ENCODE measurements at places on chromosomes 16 and 17.

- no peak for DNase-seq
These were observed 53.6 kb downstream of the KANSL1 start for GRCh38 chr17:46139432-46140210.

DNA sequence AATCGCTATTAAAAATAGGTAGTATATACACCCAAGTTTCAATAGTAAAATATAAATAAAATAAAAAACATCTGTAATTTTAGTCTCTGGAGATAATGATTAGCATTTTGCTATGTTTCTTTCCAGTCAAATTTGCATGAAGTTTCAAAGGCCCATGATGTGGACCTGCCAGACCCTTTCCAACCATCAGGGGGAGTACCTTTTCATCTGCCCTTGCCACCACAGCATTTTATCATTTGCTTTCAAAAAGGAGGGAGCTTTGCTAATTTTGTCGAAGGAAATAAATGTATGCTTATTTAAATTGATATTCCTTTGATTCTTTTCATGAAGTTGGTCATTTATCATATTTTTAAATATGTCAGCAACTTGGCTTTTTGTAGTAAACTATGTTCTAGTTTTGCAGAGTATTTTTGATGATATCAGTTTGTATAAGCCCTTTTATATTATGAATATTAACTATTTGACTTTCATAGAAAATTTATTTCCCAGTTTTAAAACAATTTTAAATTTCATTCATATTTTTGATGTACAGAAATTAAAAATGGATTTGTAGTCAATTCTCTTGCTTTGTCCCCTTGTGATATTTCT lies 115.2 kb upstream of the NETO2 start:
- no peak for DNase-seq

DNA sequence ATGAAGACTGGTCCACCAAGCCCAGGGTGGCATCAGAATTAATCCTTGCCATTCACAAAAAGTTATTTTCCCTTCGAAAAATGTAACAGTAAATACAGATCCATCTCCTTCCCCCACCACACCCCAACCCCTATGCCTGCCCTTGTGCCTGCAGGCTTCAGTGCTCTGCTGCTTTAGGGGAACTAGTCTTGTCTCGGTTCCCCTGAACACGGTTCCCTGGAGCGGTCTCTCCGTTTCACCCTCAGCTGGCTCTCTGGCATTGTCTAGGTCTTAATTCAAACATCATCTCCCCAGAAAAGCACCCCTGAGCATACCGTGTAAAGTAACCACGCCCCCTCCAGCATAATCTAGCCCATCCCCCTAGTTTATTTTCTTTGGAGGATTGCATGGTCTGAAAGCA lies 25.8 kb downstream of the EMP2 start:
- no peak for DNase-seq

DNA sequence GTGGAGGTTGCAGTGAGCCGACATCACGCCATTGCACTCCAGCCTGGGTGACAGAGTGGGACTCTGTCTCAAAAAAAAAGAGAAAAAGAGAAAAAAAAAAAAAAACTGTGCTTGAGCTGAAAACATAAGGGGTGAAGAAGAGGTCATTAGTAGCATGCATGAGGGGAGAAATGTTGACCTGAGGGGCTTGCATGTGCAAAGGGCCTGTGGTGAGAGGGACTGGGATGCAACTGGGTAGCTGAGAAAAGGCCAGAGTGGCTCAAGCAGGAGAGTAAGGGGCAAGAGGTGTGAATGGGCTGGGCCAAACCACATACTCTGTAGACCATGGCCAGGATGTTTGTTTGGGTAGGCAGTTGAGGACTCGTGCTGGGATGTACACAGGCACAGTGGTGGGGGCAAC lies 3.4 kb downstream of the KIF19 start:
- DNase-seq = no peak

- DNase-seq = peak; percentile 61
These were observed 23.2 kb upstream of the NTN1 start for GRCh38 chr17:8997994-8998628.

- DNase-seq = no peak
These were observed 39.3 kb downstream of the PITPNM3 start for GRCh38 chr17:6517062-6517461.

DNA sequence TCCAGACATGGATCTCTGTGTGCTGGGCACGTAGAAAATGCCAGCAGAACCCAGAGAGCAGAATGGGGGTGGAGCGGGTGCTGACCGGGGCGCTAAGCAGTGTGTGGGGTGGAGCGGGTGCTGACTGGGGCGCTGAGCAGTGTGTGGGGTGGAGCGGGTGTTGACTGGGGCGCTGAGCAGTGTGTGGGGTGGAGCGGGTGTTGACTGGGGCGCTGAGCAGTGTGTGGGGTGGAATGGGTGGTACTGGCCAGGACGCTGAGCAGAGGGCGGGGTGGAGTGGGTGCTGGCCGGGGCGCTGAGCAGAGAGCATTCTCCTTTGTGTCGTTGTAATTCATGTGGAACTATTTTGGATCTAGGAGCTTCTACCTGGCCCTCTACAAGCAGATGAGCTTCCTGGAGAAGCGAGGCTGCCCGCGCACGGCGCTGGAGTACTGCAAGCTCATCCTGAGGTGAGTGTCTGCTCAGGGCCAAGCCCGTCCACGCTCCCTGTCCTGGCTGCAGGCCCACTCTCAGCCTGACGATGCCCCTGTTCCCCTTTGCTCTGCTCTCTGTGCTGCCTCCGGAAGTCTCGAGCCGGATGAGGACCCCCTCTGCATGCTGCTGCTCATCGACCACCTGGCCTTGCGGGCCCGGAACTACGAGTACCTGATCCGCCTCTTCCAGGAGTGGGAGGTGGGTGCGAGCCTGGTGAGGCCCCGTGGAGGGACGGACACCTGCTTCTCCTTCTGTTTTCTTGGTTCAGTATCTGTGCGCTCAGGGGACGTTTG lies 20.3 kb upstream of the MC1R start:
- DNase-seq = no peak

DNA sequence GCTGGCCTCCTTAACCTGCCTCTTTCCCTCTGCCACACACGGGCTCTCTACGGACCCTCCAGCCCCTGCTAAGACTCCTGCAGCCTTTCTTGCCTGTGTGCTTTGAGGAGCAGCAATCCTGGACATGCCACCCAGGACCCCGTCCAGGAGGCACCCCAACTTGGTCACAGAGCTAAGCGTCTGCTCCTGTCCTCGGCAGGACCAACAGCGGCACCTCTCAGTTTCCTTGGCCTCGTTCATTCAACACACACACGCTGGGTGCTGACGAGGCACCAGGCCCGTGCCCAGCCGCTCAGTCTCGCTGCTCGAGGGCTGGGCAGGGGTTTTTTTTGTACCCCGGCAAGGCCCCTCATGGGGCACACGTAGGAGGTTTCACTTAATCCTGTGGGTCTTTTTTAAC lies 15.2 kb downstream of the RPH3AL start:
- no peak for DNase-seq

Measured in GM12891 (cell line).